ENCODE measurements at places on chromosomes 16 and 17.

- DNase-seq = no peak
Observed at GRCh38 chr17:50641357-50641756, 6.7 kb downstream of the ABCC3 start.

GRCh38 chr16:55325080-55325447 is 1.1 kb downstream of the IRX6 start:
- no peak for DNase-seq

DNA sequence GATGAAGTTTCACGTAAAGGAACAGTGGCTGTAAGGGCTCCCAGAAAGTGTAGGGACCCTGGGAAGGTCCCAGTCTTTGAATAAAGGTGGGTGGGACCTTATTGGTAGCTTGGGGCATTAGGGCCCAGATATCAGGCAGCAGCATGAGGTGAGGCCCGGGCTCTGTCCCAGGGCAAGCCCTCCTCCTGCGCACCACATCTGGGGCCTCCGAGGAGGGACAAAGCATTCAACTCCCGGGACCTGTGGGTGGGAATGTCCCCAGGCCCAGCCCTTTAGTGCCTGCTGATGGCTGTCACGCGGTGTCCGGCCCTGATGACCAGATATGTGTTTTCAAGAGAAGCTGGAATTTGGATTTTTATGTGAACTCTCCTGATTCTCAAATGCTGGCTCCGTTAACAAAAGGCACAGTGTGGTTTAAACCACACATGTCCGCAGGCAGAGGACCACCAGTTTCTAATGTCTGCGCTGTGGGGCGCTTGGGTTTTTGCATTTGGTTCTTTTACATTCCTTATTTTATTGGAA is 30.4 kb downstream of the RAI1 start:
- no peak for DNase-seq

DNA sequence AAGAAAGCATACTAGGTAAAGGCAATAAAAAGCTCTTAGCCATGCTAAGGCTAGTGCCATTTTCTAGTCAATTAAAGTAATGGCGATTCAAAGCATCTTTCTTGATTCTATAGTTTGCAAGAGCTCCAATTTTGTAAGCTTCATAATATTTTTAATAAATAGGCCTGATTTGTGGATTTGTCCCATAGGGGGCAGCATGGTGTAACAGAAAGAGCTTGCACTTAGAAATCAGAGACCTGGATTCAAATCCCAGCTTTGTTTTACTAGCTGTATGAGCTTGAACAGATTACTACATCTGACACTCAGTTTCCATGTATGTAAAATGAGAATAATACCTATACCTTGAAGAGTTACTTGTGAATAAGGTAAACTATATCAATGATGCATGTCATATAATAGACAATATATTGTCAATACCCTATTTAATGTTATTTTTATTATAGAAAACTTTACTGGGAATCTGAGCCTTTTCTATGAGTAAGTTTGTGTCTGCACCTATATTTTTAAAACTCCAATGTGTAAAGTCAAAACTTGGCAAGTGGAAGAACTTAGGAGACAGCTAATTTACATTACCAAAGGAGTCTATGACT is 93.6 kb upstream of the NOG start:
- no peak for DNase-seq

Data from substantia nigra (tissue), 51 donors.